ENCODE measurements at places on chromosomes 7 and 10.

- DNase-seq = no peak
Measured at GRCh38 chr10:71580415-71580814, 139.2 kb downstream of the C10orf105 start.

DNA sequence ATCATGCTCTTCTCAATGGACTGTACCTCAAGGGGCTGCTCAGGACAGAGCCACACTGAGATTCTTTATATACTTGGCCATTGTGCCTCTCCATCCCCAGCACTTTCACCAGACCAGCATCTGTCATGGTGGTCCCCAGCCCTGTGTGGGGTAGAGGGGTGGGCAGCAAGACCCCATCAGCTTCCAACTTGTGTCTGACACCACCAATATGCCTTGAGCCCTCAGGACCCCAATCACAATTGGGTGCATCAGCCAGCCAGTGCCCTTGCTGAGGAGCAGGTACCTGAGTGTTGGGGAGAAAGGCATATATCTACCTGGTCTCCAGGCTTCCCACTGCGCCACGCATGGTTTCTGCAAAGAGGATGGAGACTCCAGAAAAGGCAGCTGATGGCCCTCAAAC is 56.3 kb downstream of the GRID1 start:
- no peak for DNase-seq

- DNase-seq = no peak
Measured at GRCh38 chr10:132236881-132237280, 50.1 kb downstream of the DPYSL4 start.

DNA sequence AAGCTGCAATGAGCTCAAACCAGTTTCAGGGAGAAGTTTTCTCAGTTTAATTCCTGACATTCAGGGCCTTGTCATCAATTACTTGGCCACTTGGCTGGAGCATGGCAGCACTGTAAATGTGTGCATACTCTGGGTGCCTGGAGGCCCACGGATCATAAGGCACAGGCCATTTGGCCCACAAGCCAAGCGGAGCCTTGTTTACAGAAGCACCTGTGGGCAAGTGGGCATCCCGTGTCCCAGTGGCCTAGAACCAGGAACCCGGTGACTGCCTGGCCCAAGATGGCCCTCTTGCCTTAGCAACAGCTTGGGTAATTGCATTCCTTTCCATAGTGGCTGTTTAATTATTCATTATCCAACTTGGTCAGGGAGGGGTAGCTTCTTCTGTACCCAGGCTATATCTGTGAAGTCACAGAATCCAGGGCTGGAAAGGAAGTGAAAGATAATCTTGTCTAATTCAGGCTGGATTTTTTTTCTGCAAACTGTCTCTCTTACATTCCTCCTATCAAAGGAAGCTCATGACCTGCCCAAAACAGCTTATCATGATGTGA is 426.4 kb upstream of the ZMIZ1 start:
- no peak for DNase-seq

GRCh38 chr10:32851301-32851700 is 106.7 kb downstream of the ITGB1 start:
- DNase-seq = no peak

All from NCI-H2171 treated with DMSO at 0.1 percent for 48 hours (cell line).